ENCODE measurements at places on chromosomes 1 and 21.

DNA sequence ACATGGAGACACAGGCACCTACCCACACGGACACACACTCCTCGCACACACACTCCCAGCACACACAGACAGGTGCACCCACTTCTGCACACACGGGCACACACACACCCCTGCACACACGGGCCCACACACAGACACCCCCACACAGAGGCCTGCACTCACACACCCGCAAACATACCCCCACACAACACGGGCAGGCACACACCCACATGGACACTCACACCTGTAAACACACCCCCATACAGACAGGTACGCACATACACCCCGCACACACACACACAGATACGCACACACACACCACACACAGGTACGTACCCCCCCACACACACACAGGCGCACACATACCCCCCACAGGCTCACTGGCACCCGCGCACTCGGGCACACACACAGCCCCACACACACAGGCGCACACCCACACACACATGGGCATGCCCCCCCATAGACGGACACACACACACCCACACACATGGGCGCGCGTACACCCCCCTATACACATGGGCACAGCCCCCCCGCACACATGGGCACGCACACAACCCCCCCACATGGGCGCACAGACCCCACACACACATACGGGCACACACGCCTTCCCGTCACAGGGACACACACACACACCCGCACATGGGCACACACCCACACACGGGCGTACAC is 6.1 kb downstream of the ATAD3A start:
- DNase-seq: no peak

- DNase-seq: no peak
These were observed 71.5 kb downstream of the HHAT start for GRCh38 chr1:210400043-210400840.

GRCh38 chr1:235160383-235160956 is 580 bp downstream of the RBM34 start:
- peak; percentile 13 for DNase-seq

GRCh38 chr1:43935711-43936427 is 2.3 kb downstream of the ARTN start:
- no peak for DNase-seq

- no peak for DNase-seq
These were observed 932.8 kb downstream of the TTLL7 start for GRCh38 chr1:83065952-83066727.

DNA sequence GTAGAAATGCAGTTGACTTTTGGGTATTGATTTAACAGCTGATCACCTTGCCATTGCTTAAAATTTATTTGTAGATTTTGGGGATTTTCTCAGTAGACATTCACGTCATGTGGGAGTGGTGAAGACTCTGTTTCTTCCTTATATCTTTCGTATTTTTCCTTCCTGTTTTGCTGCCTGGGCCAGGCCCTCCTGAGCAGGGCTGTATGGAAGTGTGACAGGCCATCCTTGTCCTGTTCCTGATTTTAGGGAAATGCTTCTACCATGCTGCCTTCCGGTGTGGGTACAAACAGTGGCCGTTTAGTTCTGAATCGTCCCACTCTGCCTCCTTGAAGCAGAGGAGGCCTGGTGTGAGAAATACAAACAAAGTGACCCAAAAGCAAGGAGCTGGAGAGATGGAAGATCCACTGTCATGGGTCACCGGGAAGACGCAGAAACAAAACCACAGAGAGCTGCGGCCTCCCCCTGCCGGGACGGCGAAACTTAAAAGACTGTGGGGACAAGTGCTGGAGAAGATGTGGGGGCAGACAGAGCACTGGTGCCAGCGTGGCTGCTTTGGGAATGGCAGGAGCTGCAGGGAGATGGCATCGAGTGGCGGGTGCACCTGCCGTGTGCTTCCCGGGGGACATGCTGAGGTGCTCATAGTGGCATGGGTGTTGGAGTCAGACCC is 7.6 kb downstream of the AGPAT3 start:
- no peak for DNase-seq

DNA sequence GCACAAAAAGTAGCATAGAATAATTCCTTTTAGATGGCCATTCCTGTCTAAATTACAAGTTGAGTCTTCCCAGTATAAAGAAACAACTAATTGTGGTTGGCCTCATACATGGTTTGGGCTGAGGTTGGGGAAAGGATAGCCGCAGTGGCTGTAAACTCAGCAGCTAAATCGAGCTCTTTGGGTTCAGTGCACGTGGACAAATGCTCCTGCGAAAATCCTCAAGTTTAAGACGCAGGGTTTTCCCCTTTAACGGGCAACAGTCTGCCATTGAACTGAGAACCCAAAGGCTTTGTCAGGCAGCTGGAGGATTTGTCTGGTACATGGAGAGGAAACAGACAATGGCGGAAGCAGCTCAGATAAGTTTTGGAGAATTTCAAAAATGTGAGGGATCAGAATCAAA is 331.9 kb downstream of the TGFB2 start:
- DNase-seq: no peak

DNA sequence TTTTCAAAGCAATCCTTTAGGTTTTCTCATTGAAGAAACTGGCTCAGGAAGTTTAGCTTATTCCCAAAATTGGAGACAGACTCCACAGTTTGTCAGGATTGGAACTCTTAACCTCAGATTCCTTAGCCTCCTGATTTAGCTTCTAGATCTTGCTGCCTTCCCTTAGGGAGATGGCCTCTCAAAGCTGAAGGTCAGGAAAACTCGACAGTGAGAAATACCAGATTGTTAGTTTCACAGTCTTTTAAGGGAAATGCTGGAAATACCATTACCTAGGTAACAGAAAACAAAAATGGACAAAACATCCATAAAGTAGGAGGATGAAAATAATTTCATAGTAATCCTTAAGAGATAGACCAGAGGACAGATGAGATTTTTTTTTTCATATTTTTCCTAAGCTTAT is 7.8 kb downstream of the RASAL2 start:
- DNase-seq: no peak

- DNase-seq: no peak
These were observed 1.8 kb upstream of the KIAA2013 start for GRCh38 chr1:11927866-11928592.

DNA sequence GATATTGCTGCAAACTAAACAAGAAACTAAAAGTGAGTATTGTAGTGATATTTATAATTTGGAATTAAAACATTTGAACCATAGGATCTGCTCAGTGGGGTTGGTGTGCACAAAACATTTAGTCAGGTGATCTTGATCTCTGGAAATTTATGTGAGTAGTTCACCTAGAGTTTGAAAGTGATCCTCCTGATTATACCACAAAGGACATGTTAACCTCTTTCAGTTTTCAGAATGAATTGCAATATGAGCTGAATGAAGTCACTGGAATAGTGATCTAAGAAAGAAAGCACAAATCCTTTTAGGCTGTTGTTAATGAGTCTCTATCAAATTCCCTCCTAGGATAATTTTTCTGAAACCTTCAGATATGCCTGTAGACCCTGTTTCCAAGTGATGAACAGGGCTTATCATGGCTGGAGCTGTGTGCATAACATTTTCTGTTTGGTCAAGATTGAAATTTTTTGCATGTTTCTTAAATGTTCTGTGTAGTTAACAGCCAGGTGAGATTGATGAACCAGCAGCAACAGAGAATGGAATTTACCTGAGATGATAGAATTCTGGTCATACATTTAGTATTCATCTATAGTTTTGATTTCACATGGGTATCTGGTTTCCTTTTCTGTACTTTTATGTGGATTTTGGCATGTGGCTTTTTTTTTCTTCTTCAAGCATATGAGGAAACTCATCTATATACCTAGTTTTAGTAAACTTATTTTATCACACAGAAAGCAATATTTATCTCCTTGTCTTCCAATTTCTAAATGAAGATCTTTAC is 25.5 kb downstream of the CDC14A start:
- no peak for DNase-seq

DNA sequence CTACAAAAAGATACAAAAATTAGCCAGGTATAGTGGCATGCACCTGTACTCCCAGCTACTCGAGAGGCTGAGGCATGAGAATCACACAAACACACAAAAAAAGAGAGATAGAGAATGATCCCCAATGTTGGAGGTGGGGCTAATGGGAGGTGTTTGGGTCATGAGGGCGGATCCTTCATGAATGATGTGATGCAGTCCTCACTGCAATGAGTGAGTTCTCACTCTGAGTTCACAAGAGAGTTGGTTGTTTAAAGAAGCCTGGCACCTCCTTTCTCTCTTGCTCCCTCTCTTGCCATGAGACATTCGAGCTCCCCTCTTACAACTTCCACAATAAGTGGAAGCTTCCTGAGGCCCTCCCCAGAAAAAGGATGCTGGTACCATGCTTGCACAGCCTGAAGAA is 17.3 kb downstream of the KCNT2 start:
- no peak for DNase-seq

- no peak for DNase-seq
These were observed 3.5 kb upstream of the LHX9 start for GRCh38 chr1:197913495-197914276.

- DNase-seq: no peak
These were observed 14.3 kb downstream of the G0S2 start for GRCh38 chr1:209689477-209689876.

DNA sequence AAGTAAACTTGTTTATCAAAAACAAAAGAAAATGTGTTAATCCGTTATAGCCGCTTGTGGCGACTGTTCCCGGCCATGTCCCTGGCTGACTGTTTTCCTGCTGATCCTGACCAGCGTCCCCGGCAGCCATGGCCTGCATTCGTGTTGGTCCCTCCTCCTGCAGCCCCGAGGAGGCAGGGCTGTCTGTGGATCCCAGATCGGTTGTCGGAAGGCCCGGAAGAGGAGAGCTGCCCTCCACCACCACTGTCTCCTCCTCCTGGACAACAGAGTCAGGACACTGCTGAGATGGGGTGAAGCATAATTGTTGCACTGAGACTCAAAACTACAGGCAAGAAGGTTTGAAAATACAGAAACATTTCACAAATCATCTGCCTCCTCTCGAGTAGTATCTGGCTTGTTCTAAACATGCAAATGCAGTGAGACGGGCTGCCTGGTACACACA is 3.6 kb upstream of the MXRA8 start:
- peak; percentile 52 for DNase-seq

- no peak for DNase-seq
These were observed 382.0 kb upstream of the PROX1 start for GRCh38 chr1:213605732-213606131.

DNA sequence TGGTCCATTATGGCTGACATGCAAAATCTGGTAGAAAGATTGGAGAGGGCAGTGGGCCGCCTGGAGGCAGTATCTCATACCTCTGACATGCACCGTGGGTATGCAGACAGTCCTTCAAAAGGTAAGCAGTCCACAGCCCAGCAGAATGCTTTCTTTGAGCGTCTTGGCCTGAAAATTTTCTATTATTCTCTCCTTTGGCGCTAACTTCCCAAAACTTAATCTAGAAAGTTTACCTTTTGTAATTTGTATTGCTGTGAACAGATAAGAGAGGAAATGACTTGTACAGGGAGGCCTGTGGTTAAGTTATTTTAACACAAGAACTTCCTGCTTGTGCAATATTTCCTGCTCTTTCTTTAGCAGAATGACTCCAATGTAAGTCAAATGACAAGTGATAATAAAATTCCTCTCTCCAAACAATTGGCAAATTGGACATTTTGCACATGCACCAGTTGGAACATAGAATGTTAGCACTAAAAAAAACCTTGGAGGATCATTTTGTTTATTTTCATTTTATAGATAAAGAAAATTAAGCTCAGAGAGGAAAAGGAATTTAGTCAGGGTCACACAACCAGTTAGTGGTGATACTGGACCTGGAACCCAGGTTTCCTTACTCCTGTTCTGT is 18.9 kb downstream of the CAP1 start:
- no peak for DNase-seq

Data from skeletal muscle cell (primary cell).